ENCODE measurements at places on chromosomes 3 and 15.

DNA sequence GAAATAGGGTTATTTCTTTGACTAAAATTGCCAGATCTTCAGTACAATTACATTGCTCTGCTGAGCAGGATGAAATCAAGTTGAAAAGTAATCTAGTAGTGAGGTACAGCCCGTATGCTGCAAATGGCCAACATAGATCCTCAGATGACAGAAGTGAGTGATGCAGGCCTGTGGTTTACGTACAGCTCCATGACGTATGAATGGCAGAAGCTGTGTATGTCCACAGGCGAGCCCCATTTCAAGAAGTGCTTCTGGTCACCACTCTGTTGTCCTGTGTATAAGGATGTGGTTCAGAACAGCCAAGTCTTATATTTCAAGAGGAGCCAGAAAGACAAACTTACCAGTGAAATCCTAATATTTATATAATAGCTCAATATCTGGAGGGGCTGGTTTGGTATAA, 9.2 kb downstream of the CD86 start:
- no peak for DNase-seq

- DNase-seq: no peak
Observed at GRCh38 chr15:42591238-42591934, 16.0 kb downstream of the STARD9 start.

GRCh38 chr15:57541805-57542504, 49.7 kb upstream of the MYZAP start:
- DNase-seq: no peak

- DNase-seq: no peak
Observed at GRCh38 chr3:134312873-134313846, 61.1 kb downstream of the AMOTL2 start.

- DNase-seq: no peak
Observed at GRCh38 chr3:172223870-172224269, 184.5 kb downstream of the FNDC3B start.

GRCh38 chr3:190064659-190065058, 56.0 kb downstream of the P3H2 start:
- DNase-seq: no peak

- DNase-seq: no peak
Observed at GRCh38 chr15:68303560-68304436, 26.3 kb downstream of the FEM1B start.
